Neural progenitor cell (in vitro differentiated cells): ENCODE measurements at places on chromosomes 4 and X. TPM values are rescaled to one million over a fixed set of nuclear protein-coding genes. Genes with fewer than 3 reads are reported as not detected.

The ARHGEF9 gene
- 49.7 and 53.0 TPM in 2 replicates for total RNA-seq

DNA sequence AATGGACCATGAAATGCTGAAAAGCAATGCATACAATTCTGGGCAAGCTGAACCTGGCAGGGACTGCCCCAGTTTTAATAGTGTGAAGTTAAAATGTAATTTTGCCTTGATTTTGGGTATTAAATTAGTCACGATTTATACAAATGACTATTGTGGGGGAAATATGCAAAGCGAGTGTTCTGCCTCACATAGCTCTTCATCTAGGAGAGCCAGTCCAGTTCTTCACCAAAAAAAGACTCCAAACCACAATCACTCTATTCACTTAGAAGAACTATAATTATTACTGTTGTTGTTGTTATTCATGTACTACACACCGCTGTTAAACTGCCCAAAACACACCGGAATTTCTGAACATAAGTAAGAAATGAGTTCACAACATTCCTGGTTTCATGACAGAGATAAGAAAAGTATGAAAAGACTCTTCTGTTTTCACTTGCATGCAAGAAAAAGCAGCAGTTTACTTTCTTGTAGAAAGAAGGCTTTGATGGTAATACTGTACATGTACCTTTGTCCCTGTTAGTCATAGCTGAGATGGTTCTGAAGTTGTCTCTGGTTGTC lies 101.9 kb downstream of the QRFPR start:
- no peak overlapping the region for H3K4me3 ChIP-seq
- no peaks in the 10 kb centered on the region for H3K36me3 ChIP-seq
- DNase-seq = no peak
- no peaks in the 10 kb centered on the region for H3K4me1 ChIP-seq
- H3K27ac ChIP-seq = no peak overlapping the region
- no peaks in the 10 kb centered on the region for H3K27me3 ChIP-seq

The OGT gene
- 214 and 287 TPM in 2 replicates for total RNA-seq

DNA sequence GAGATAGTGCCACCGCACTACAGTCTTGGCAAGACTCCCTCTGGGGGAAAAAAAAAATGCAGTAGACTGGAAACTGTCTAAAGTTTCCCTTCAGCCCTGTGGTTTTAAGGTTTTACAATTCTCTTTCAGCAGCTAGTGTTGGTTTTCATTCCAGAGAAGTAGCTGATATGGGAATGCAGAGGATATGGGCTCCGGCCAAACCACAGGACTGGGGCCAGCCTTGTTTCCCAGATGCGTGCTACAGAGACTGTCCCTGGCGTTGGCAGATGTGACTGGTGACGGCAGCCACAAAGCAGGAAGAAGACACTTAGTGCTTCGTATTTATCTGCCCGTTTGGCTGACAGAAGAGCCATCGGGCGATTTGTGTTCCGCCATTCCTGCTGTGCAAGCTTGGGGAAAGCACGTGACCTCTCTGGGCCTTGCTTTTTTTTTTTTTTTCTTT lies 43.2 kb downstream of the ZBTB49 start:
- H3K27ac ChIP-seq = no peak overlapping the region
- no peak overlapping the region for H3K4me3 ChIP-seq
- no peaks in the 10 kb centered on the region for H3K36me3 ChIP-seq
- DNase-seq = no peak
- peaks cover 13% of the 10 kb centered on the region for H3K27me3 ChIP-seq
- H3K4me1 ChIP-seq = no peaks in the 10 kb centered on the region

The ADH7 gene
- not detected in 2 replicates for total RNA-seq

DNA sequence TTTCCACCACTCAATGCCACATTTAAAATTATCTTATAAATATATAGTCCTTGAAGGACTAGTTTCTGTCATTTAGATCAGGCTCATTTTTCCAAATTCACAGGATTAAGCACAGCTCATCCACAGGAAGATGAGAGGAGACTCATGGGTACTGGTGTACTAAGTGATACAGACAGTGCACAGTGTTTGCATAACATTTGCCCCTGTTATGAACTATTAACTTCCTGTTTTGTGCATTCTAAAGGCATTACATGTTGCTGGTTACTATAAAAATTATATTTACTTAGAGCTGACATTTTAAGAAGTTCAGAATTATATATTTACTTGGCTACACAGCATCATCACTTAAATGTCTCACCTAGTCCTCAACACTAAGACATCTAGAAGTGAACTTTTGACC lies 772.0 kb downstream of the TECRL start:
- H3K27me3 ChIP-seq = no peaks in the 10 kb centered on the region
- H3K36me3 ChIP-seq = no peaks in the 10 kb centered on the region
- H3K4me1 ChIP-seq = no peaks in the 10 kb centered on the region

The GABRB1 gene
- not detected in 2 replicates for total RNA-seq

GRCh38 chr4:146739182-146739581 lies 100.5 kb downstream of the POU4F2 start:
- no peak for DNase-seq
- H3K36me3 ChIP-seq = no peaks in the 10 kb centered on the region
- H3K27me3 ChIP-seq = no peaks in the 10 kb centered on the region
- no peak overlapping the region for H3K4me3 ChIP-seq

The REPS2 gene
- 1.2 and 4.1 TPM in 2 replicates for total RNA-seq

GRCh38 chr4:120352739-120353138 lies 286.1 kb upstream of the MAD2L1 start:
- H3K4me1 ChIP-seq = no peaks in the 10 kb centered on the region
- no peak overlapping the region for H3K4me3 ChIP-seq
- H3K27me3 ChIP-seq = no peaks in the 10 kb centered on the region
- no peak for DNase-seq

The PWWP3B gene
- 5.2 and 5.8 TPM in 2 replicates for total RNA-seq

GRCh38 chrX:93673056-93673868 lies at the start of gene NAP1L3:
NAP1L3 (minus strand) TSS chrX:93673578; CDS start chrX:93673304, 274 bp downstream.
- H3K36me3 ChIP-seq = peaks cover 3% of the 10 kb centered on the region
- no peaks in the 10 kb centered on the region for H3K27me3 ChIP-seq
- DNase-seq = peak; percentile 95
- H3K4me1 ChIP-seq = peaks cover 13% of the 10 kb centered on the region

DNA sequence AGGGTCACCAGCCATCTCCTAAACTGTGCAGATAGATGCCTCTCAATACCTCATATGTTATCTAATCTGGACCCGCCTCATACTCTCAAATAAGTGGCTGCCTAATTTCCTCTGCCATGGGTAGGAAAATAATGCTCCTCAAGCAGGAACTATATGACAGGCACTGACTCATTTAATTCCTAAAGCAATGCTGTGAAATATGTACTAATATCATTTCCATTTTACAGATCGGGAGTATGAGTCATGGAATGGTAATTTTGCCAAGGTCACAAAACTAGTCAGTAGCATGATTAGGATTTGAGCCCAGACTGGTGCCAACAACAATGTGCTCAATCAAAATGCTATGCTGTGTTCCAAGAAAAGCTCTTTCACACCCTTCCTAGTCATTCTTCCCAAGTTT lies 3.0 kb upstream of the NXT2 start:
- H3K36me3 ChIP-seq = no peaks in the 10 kb centered on the region
- H3K27ac ChIP-seq = no peak overlapping the region
- H3K4me3 ChIP-seq = no peak overlapping the region
- peaks cover 51% of the 10 kb centered on the region for H3K27me3 ChIP-seq
- DNase-seq = no peak

The YY2 gene
- 0.22 and 0.56 TPM in 2 replicates for total RNA-seq

The GALNTL6 gene
- total RNA-seq = 0.12 and 0.15 TPM in 2 replicates

The GRSF1 gene
- 87.4 and 136 TPM in 2 replicates for total RNA-seq

DNA sequence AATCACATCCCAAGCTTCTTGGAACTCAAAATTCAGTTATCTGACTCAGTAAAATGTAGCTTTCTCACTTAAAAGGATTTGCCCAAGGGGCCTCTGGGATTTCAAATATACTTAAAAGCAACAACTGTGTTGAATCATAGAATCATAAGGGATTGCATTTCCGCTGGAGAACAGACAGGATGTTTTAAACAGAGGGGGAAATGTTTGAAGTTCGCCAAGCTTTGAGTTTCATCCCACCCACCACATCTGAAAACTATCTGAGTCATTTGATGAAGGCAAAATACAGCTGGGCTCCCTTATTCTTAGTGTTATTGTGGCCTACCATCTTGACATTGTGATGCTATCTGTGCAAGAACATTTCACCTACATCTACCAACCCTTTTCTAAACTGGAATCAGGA lies 73.5 kb downstream of the PPP1R2C start:
- DNase-seq = no peak
- no peaks in the 10 kb centered on the region for H3K4me1 ChIP-seq
- no peaks in the 10 kb centered on the region for H3K27me3 ChIP-seq
- H3K27ac ChIP-seq = no peak overlapping the region
- H3K4me3 ChIP-seq = no peak overlapping the region
- H3K36me3 ChIP-seq = no peaks in the 10 kb centered on the region

The CXCL5 gene
- total RNA-seq = 0.12 and 0.15 TPM in 2 replicates

DNA sequence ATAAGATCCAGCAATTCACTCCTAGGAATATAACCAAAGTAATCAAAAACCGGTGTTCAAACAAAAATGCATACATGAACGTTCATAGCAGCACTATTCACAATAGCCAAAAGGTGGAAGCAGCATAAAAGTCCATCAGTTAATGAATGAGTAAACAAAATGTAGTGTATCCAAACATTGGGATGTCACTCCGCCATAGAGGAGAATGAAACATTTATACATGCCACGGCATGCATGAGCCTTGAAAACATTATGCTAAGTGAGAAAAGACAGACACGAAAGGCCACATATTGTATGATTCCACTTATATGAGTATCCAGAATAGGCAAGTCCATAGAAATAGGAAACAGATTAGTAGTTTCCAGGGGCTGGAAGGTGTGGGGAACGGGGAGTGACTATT lies 11.0 kb upstream of the PDLIM3 start:
- H3K4me3 ChIP-seq = no peak overlapping the region
- H3K36me3 ChIP-seq = no peaks in the 10 kb centered on the region
- H3K4me1 ChIP-seq = peaks cover 8% of the 10 kb centered on the region
- H3K27ac ChIP-seq = no peak overlapping the region

DNA sequence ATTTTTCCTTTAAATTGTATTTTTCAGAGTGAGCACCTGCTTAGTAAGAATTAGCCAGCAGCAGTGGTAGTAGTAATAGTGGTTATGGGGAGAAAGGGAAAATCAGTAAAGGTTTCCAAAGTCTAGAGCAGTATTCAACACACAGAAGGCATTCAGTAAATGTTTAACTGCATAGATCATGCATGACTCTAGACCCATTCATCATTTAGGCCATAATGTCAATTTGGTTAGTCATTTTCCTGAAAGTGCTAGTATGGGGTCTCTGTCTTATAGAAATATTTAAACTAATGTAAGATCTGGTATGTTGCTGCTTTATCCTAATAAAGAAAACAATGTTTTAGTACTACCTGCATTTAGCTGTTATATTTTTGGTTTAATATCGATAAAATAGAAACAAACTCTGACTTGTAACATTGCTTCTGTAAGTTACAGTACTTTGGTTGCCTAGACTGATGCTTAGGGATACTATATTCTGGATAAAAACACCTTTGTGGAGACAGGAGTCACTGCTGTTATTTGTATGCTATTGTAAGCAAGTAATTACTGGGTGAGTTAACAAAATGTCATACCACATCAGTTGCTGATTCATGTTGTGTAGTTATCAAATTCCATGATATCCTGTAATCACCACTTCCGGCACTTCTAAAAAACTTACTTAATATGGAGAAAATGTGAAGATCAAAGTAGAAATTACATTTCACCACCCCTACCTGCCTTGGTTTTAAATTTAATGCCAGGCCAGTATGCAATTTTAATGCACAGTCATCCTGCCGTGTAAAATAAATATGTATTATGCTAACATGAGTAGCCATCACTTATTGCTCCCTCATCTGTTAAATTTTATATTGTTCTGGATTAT lies 115.8 kb upstream of the BMPR1B start:
- peaks cover 9% of the 10 kb centered on the region for H3K36me3 ChIP-seq
- DNase-seq = no peak
- no peak overlapping the region for H3K27ac ChIP-seq

GRCh38 chrX:7083468-7084396 lies 63.8 kb upstream of the STS start:
- no peaks in the 10 kb centered on the region for H3K4me1 ChIP-seq
- H3K27ac ChIP-seq = no peak overlapping the region
- H3K4me3 ChIP-seq = no peak overlapping the region
- no peak for DNase-seq
- H3K36me3 ChIP-seq = no peaks in the 10 kb centered on the region

DNA sequence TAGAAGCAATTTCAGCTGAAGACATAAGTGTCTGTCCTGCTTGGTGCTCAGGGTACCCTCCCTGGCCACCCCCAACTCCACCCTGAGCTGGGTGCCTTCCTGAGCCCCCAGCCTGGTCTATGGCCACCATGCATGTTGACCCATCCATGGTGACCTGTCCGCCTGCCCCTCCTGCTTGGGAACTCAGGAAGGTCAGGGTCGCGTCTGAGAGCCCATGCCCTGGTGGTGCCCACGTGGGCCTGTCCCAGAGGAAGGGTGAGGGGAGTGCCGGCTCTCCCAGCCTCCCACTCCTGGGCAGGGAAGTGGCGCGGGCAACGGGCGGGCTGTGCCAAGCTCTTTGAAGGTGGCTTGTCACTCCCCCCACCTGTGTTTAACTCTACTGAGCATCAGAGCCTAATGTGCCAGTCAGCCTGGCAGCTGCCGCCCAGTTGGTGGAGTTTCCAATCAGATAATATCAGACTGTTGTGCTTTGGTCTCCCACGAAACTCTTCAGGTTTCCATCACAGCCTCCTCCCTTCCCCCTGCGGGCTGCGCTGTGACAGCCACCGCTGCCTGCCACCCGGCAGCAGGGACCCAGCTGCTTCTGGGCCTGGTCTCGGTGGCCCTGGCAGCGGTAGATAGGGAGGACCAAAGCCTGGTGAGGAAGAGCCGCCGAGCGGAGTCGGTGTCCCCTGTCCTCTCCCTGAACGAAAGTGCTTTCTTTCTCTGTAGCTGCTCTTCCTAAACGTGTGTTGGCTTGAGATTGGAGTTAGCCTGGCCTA lies 4.8 kb downstream of the SH3BP2 start:
- H3K4me3 ChIP-seq = no peak overlapping the region
- H3K27me3 ChIP-seq = peaks cover 25% of the 10 kb centered on the region
- peak; percentile 1 for DNase-seq
- no peaks in the 10 kb centered on the region for H3K36me3 ChIP-seq
- peaks cover 13% of the 10 kb centered on the region for H3K4me1 ChIP-seq
- H3K27ac ChIP-seq = no peak overlapping the region

The BGN gene
- 0.37 TPM in 1 of 2 replicates, not detected in the other for total RNA-seq

- peak; percentile 23 for DNase-seq
- no peak overlapping the region for H3K4me3 ChIP-seq
- H3K36me3 ChIP-seq = no peaks in the 10 kb centered on the region
- H3K27ac ChIP-seq = no peak overlapping the region
Measured at GRCh38 chrX:112834031-112834845, 6.4 kb downstream of the AMOT start.

DNA sequence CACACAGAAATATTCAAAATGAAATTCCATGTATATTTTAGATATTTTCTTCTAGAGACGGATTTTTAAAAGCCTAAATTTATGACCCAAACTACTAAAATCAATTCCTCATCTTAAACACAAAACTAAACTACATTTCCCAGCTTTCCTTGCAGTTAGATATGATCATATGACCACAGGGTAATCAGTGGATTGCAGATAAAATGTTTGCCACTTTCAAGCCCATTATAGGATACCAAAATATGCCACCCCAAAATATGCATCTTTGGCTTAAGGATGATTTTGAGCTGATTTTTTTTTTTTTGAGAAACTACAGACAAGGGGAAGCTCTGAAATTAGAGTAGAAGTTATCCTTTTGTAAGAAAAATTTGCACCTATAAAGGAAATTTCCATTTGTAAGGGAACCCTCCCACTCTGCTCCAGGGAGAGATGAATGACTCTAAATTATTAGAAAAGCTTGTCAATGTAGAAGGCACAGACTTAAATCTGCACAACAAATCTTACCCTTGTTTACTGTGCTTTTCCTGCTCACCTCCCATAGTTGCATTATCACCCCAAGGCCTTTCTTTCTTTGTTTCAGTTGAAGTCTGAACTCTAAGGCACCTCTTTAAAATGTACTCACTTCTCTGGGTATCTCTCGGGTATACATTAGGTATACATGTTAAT lies 503.0 kb downstream of the PDHA2 start:
- no peaks in the 10 kb centered on the region for H3K27me3 ChIP-seq
- DNase-seq = no peak
- peaks cover 5% of the 10 kb centered on the region for H3K4me1 ChIP-seq
- H3K4me3 ChIP-seq = no peak overlapping the region
- H3K27ac ChIP-seq = no peak overlapping the region
